RPMI8226 (cell line): ENCODE measurements at places on chromosomes 4 and X.
A peak's percentile ranks its signal among the peaks of the same experiment; 100 is the strongest.

DNA sequence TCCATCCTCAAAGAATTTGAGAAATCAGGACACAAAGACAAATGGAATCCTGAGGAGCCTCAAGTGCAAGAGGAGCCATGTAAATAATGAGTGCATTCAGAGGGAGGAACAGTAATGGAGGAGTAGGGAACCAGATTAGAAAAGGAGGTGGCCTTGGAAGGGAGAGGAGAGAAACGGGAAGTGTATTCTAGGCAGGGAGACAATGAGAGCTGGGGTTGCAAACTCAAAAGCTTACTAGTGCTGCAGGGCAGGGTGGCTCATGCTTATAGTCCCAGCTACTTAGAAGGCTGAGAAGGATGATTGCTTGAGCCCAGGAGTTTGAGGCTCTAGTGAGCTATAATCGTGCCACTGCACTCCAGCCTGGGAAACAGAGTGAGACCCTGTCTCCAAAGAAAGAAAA lies 113.2 kb upstream of the LSM6 start:
- no peak for DNase-seq

GRCh38 chr4:17329046-17329445 lies 182.8 kb downstream of the QDPR start:
- DNase-seq, result peak; percentile 6

- DNase-seq, result no peak
Observed at GRCh38 chrX:108299101-108299591, 139.1 kb downstream of the COL4A6 start.

DNA sequence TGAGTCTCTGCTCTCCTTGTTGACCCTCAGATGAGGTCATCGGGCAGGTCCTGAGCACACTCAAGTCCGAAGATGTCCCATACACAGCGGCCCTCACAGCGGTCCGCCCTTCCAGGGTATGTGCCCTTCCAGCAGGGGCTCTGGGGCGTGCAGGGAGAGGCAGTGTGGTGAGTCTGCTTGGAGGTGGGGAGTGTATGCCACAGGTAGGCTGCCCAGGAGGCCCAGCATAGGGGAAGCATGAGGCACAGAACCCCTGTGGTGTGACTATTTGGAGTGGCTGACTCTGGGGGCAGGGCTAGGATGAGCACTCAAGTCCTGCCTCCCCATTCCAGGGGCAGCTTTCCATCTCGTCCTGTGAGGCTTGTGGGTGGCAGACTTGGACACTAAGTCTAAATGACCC lies 3.3 kb upstream of the GDI1 start:
- DNase-seq, result no peak

DNA sequence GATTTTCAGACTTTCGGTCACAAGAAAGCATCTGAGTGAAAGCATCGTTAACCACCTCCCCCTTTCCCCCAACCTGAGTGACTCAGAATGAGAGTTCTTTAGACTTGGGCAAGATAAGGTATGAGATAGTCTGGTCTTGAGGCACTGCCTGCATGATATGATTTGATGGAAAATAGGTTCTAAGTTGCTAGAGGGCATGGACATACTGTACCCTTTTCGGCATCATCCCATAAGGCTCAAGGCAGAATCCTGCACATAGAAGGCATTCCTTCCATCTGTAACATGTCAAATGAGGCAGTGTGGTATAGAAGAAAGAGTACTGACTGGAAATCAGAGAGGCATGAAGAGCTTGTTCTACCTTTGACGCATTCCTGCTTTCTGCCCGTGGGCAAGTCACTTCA lies 16.8 kb upstream of the AMOT start:
- DNase-seq, result no peak

GRCh38 chrX:41192880-41193279 lies 107.6 kb downstream of the USP9X start:
- no peak for DNase-seq

DNA sequence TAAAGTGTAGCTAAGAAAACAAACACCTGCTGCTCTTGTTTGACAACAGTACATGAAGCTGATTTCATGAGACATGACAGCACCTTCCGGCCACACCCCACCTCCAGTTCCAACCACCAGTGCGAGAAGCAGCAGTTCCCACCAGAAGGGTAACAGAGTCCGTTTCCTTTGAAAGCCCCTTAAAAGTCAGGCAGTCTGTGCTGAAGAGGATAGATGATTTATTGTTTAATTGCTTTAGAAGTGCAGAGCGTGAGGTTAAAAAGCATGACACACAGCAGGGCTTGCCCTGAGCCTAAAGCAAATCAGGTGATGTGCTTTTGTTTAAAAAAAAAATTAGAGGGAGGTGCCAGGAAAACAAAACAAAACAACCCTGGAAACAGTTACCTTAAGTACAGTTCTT lies 82.6 kb downstream of the HADH start:
- DNase-seq, result no peak

DNA sequence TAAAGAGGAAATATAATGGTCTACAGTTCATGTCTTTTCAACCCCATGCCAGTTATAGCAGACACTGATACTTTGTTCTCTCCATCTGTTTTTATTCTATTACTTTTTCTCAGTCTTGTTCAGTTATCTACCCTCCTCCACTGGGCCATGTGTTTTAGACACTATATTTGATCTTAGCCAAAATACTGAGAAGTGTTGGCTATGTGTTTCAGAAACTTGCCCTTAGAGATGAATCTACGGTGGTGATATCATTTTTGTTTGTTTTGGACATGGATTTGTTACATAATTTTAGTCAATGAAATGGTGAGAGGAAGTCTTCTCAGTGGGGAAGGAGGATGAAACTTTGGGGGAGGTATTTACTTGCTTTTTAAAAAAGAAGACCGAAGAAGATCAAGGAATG lies 211.5 kb upstream of the DDX53 start:
- DNase-seq, result no peak

DNA sequence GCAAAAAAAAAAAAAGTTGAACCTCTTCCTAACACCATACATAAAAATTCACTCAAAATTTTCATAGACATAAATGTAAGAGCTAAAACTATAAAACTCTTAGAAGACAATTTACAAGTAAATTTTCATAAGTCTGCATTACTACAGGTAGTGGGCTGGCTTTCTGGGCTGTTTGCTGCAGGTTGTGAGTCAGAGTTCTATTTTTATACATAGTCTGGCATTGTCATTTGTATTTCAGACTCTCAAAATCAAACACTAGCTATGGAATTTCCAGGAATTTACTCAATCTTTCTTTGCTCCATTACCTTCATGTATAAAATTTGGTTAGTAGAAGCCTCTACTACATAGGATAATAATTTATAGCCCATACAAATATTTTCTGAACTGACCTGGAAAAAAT lies 227.2 kb downstream of the COX18 start:
- no peak for DNase-seq
